ENCODE measurements at places on chromosomes 3 and 15. TPM values are rescaled to one million over a fixed set of nuclear protein-coding genes. Genes with fewer than 3 reads are reported as not detected.

GRCh38 chr3:186815435-186815834 is 9.2 kb upstream of the RFC4 start:
- no peak for DNase-seq
- H3K36me3 ChIP-seq = no peaks in the 10 kb centered on the region
- H3K27me3 ChIP-seq = no peaks in the 10 kb centered on the region

DNA sequence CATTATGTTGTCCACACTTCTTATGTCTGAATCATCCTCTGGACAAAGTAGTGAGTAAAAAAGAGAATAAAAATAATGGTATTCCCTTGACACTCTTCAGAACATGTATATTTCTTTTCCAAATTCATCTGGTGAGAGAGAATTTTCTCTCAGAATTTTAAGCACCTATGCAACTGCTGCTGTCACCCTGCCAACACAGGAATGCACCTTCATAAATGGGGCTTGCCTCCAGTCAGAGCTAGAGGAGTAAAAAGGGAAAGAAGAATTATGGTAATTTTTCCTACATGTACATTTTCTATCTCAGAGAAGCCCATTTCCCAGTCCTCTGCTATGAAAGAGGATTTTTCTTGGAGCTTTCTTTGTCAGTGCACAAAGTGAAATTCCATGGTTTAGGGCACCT is 92.2 kb upstream of the ALCAM start:
- H3K4me3 ChIP-seq = no peak overlapping the region
- peaks cover 5% of the 10 kb centered on the region for H3K27me3 ChIP-seq
- H3K4me1 ChIP-seq = no peaks in the 10 kb centered on the region
- no peak overlapping the region for H3K27ac ChIP-seq

DNA sequence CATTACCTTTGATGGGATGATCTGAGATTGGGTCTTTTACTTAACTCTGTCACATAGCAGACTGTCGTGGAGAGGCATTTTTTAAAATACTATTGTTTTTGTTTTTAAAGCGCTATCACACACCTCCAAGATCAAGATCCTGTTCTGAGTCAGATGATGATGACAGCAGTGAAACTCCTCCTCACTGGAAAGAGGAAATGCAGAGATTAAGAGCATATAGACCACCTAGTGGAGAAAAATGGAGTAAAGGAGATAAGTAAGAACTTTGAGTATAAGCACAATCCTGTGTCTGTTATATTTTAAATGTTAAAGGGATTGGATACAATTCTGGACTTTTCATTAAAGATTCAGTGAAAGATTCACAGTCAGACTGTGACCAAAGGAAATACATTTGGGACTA is 18.4 kb upstream of the ZBTB47 start:
- no peak overlapping the region for H3K4me3 ChIP-seq
- H3K36me3 ChIP-seq = peaks cover 20% of the 10 kb centered on the region
- no peak overlapping the region for H3K27ac ChIP-seq
- no peak for DNase-seq
- H3K27me3 ChIP-seq = no peaks in the 10 kb centered on the region
- peaks cover 6% of the 10 kb centered on the region for H3K4me1 ChIP-seq

- peaks cover 54% of the 10 kb centered on the region for H3K36me3 ChIP-seq
- H3K4me3 ChIP-seq = no peak overlapping the region
- H3K27ac ChIP-seq = no peak overlapping the region
- DNase-seq = no peak
- no peaks in the 10 kb centered on the region for H3K27me3 ChIP-seq
These were observed 74.2 kb downstream of the ATG7 start for GRCh38 chr3:11346416-11346815.

DNA sequence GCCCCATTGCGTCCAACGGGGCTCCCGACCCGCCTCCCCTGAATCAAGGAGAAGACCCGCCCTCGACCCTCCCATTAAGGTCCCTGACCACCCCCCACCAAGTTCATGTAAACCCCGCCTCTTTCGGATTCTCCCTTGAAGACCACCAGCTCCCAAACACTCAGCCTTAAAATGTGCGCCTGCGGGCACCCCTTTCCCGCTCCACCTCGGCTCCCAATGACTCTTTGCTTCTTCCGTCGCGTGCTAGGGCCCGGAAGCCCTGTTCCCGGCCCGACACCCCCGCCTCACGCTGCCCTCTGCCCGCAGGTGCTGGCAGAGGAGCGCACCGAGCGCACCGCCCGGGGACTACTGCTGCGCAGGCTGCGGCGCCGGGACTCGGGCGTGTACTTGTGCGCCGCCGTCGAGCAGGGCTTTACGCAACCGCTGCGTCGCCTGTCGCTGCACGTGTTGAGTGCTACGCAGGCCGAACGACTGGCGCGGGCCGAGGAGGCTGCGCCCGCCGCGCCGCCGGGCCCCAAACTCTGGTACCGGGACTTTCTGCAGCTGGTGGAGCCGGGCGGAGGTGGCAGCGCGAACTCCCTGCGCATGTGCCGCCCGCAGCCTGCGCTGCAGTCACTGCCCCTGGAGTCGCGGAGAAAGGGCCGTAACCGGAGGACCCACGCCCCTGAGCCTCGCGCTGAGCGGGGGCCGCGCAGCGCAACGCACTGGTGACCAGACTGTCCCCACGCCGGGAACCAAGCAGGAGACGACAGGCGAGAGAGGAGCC is 2.7 kb upstream of the LSMEM2 start:
- no peaks in the 10 kb centered on the region for H3K36me3 ChIP-seq
- H3K4me1 ChIP-seq = peaks cover 25% of the 10 kb centered on the region
- peak overlapping the region; percentile 50 for H3K4me3 ChIP-seq
- H3K27ac ChIP-seq = no peak overlapping the region
- peaks cover 40% of the 10 kb centered on the region for H3K27me3 ChIP-seq
- peak; percentile 60 for DNase-seq

The PRKCI gene
- total RNA-seq = 24.2 TPM

The SCG5 gene
- total RNA-seq = 2.7 TPM

The IP6K1 gene
- 35.2 TPM for total RNA-seq

The ECE2 gene
- not detected for total RNA-seq

The ACAD9 gene
- total RNA-seq = 63.5 TPM

- DNase-seq = no peak
- H3K27ac ChIP-seq = no peak overlapping the region
- H3K4me1 ChIP-seq = no peaks in the 10 kb centered on the region
- H3K36me3 ChIP-seq = no peaks in the 10 kb centered on the region
These were observed 80.6 kb upstream of the PRR20G start for GRCh38 chr3:127368186-127369032.

DNA sequence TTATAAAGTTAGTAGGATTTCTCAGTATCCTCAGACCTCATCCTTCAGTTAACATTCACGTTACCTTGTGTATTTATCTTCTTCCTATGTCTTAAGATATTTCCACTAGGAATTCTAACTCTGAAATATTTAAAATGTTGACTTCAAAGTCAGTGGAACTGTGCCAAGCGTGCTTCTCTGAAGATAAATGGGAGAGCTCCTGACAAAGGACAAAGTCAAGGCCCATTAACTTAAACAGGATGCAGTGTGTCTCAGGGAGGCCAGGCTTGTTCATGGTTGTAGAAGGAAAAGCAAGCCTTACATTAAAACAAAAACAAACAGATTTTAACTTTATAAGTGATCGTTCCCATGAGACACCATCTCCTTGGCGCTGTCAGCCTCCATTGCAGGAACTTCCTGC is 41.5 kb downstream of the ABHD17C start:
- H3K27me3 ChIP-seq = no peaks in the 10 kb centered on the region
- DNase-seq = no peak
- peaks cover 1% of the 10 kb centered on the region for H3K36me3 ChIP-seq

The RAD51 gene
- 54.5 TPM for total RNA-seq

DNA sequence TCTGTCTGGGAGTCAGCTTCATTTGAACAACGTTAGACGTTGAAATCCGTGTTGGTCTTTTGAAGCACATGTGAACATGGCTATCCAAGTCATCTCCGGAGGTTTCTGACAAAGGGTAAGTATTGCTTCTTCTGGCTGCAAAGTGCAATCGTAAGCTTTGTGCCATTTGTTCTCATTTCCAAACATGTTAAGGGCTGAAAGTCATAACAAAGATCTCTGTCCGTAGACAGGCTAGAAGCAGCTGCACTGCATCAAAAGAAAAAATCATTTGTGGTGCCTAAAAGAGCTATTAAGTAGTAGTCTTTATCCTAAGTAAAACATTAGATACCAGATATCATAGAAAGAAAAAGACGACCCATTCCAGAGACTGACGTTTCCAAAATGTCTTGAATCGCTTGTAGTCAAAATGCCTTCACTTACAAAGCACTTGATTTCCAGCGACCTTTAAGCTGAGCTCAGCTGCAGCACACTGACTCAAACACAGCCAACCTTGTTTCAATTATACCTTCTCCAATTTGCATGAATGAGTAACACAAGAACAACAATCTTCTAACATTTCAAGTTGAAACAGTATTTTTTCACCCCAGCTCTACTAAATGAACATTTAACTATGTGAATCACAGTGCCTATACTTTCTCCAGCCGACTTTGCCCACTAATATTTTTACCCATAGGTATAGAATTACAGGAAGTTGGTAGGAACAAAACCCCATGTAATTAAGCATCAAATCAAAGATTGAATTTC is 76.6 kb downstream of the NEDD4 start:
- H3K36me3 ChIP-seq = no peaks in the 10 kb centered on the region
- H3K27ac ChIP-seq = no peak overlapping the region
- DNase-seq = no peak

DNA sequence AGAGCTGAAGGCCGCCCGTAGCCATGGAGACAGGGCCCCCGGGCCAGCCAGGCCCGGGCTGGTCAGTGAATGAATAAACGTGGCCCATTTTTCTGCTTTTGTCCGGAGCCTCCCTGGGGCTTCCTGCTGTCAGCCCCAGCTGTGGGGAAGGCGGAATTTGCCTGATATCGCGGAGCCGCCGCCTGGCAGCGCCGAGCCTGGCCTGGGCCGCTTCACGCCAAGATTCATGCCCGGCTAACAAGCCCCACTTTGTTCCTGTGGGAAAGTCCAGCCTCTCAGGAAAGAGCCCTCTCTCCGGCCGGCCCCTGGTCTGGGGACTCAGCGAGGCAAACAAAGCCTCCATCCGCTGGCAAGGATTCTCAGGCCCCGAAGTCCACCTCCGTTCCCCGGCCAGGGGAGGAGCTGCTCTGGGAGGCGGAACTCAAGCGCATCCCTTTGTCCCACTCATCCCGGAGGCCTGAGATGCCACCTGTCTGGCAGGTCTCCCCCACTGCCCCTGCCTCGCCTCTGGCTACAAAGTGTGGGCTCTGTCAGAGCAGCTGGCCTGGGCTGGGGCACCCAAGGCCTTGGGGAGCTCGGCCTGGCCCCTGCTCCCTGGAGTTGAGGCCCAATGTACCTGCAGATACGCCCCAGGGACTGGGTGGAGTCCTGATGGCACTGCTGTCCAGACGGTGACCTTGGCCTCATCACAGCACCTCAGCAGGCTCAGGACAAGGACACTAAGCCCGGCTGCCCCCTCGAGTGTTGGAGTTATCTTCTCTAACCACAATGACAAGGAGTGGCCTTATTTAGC is 51.6 kb upstream of the SLC6A11 start:
- H3K27ac ChIP-seq = no peak overlapping the region
- no peak overlapping the region for H3K4me3 ChIP-seq
- H3K36me3 ChIP-seq = no peaks in the 10 kb centered on the region
- no peaks in the 10 kb centered on the region for H3K4me1 ChIP-seq

Data from activated naive CD8-positive, alpha-beta T cell treated with anti-CD3 and anti-CD28 coated beads, Interleukin-2, amount 10 ng/mL, durations not matched to agents 7 days and 5 days (primary cell).